Fibroblast of skin of right quadriceps (primary cell): ENCODE measurements at places on chromosomes 11 and 22.

GRCh38 chr11:76257074-76257719 lies 50.9 kb upstream of the WNT11 start:
- DNase-seq, result no peak

DNA sequence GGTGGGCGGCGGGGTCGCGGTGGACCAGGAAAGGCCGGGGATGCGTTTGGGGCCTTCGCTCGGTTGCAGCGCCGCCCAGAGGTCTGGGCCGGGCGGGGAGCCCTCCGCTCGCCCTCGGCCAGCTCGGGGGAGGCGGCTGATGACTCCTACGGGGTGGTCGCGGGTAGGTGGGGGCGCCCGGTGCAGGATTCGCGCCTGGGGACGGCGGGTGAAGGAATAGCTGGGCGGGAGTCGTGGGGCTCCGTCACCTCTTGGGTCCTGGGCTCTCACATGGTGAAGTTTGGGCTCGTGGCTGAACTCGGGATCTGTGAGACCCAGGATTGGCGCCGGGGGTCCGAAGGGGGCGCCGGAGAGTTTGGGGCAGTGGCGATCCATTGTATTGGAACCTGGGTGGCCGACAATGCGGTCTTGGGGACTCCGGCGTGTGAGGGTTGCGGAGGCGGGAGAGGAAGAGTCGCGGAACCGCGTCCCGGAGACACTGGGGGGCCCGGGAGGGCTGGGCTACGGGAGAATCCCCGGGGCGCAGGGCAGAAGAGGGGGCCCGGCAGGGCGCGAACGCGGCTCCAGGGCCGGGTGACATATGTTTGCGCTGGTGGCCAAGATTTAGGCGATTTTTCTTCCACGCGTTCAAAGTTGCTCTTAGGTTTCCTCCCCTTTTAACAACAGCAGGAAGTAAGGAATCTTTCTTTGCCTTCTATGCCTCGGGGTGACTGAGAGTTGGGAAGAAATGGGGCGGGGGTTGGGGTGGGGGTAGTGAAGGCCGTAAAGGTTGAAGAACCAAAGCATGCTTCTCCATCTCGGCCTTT lies 935 bp downstream of the QSER1 start:
- DNase-seq, result peak; percentile 44

DNA sequence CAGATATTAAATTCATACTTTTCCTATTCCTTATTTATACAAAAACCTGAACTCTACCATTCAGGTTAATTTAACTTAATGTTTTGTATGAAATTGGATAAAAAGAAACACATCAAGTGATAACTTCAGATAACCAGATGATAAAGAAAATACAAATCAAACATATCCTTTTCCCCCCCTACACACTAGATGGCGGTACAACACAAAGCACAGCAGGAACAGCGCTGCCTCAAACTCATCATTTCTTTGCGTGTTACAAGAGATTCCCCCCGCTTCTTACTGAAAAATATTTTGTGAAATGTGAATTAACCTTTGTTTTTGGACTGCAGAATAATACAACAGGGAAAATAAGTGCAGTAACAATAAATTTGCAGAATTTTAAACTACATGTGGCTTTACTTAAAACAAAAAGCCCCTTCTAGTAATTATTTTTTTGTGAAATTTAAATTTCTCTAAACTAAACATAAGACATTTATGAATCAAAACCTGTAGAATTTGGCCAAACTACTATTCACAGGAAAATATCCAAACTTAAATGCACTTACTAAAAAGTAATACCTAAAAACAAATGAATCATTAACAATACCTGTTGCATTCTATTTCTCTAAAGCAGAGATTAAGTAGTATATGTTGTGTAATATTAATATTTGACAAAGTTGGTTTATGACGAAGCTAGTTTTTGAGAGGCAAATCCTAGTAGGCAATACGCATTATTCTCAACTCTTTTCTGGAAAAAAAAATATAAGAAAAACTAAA lies 74.4 kb downstream of the ARHGAP32 start:
- DNase-seq, result peak; percentile 62

DNA sequence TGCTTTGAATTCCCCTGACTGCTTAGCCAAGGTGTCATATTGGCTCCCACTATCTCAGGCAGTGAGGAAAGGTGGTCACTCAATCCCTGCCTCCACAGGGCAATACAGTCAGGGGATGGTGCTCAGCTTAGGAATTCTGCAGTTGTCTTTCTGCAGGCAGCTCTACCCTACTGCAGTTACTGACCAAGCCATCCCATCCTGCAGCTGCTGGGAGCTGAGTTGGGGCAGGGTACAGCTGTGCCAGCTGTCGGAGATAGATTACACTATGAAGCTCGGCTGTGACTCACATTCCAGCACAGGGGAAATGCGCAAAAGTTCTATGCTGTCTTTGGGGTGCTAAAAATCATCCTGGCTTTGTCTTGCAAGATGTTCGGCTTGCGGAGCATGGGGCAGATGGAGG lies 4.4 kb upstream of the DAGLA start:
- DNase-seq, result no peak

DNA sequence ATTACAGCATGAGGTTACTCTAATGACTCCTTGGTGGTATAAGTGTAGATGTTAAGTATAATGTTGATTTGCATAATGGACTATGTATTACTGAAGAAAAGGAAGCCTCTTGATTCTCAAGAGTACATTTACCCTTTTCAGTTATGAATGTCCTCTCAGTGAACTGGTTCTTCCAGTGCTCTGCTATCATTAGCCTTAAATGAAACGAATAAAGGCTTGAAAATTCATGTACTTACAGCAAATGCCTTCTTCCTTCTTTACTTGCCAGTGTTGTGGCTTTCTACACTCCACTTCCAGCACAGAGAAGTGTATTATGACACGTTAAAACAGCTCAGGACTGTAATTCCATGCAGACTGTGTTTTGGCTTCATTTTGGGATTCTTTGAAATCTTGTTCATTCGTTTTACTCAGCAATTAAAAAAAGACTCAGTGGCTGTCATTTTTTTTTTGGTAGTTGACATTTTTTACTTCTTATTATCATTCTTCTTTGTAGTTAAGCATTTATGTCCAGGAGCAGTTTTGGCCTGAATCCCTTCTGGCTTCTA lies 96.9 kb downstream of the MTMR3 start:
- DNase-seq, result no peak

- peak; percentile 7 for DNase-seq
Observed at GRCh38 chr11:133928628-133929059, 28.1 kb downstream of the IGSF9B start.

GRCh38 chr11:112694813-112695212 lies 266.4 kb upstream of the NCAM1 start:
- DNase-seq, result peak; percentile 20

DNA sequence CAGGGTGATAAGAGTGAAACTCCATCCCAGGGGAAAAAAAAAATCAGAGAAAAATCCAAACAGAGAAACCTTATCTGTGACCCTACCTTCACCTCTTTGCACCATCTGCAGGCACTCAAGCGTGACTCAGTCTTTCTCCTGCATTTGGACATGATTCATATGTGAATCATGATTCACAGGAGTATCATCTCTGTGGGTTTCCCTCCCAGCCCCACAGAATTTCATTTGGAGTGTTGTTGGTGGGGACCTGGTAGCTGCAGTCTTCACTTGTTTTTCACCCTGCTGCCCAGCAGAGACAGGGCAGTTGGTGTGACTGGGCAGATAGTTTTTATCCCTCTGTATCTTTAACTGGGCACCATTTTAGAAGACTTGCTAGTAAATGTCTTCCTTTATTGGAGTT lies 75.7 kb downstream of the DEPDC5 start:
- DNase-seq, result peak; percentile 94

GRCh38 chr11:92168936-92169335 lies 55.7 kb upstream of the FAT3 start:
- no peak for DNase-seq

- no peak for DNase-seq
Observed at GRCh38 chr11:30608534-30608933, 22.4 kb upstream of the MPPED2 start.

- DNase-seq, result no peak
Observed at GRCh38 chr22:46418827-46419226, 83.3 kb downstream of the TRMU start.

GRCh38 chr11:118193910-118194566 lies 17.6 kb upstream of the SCN2B start:
- no peak for DNase-seq

DNA sequence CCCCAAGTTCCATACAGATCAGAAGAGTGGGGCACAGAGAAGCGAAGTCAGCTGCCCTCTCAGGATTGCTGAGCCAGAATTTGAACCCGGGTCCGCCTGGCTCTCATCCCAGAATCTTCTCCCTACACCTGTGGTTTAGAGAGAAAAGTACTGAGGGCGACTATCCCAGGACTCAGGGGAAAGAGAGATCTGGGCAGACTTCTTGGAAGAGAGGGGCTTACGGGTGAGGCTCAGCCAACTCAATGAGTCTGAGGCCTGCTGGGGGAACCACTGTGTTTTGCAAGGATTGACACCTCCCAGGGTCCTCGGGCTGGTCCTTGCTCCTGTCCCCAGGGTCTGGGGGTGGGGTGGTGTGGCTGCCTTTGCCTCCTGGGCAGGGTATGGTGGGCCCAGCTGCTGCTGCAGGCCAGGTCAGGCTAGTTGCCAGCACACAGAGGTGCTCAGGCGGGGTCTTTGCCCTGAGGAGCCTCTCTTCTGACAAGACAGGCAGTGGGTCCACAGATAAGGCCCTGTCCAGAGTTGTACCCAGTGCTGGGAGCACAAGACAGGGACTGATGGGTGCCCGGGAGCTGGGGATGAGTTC lies 1.2 kb downstream of the CAPN5 start:
- DNase-seq, result no peak

GRCh38 chr11:8213376-8213775 lies 44.6 kb upstream of the RIC3 start:
- no peak for DNase-seq

GRCh38 chr22:43126501-43127165 lies 16.1 kb downstream of the BIK start:
- peak; percentile 77 for DNase-seq

GRCh38 chr22:44392446-44392921 lies 79.7 kb upstream of the SHISAL1 start:
- DNase-seq, result no peak

GRCh38 chr11:62508336-62509058 lies 38.1 kb downstream of the AHNAK start:
- peak; percentile 44 for DNase-seq

GRCh38 chr11:74367881-74368280 lies 30.4 kb downstream of the PGM2L1 start:
- DNase-seq, result no peak

DNA sequence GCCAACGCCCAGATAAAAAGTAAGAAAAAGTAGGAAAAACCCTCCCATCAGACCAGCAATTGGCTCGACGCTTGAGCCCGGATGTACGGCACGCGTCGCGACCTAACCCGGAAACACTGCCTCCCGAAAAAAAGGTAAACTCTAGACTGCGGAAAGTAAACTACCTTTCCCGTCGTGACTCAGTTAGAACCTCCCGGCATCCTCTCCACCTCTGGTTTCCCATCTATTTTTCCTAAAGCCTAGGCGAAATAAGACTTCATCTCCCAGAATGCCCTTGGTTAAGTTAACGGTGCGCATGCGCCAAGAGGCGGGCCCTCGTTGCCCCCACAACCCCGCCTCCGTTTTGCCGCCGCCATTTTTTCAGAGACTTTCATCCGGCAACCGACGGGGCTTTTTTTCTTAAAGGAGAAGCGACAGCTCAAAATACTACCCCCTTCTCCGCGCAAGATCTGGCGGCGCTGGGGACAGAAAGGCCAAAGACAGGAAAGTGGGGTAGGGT lies 678 bp upstream of the ZFP91 start:
- peak; percentile 99 for DNase-seq
